ENCODE measurements at places on chromosomes 3 and 15. TPM values are rescaled to one million over a fixed set of nuclear protein-coding genes. Genes with fewer than 3 reads are reported as not detected.

The GOLGA8Q gene
- 0.52 TPM for total RNA-seq

GRCh38 chr15:40313531-40314398 is 6.0 kb upstream of the PLCB2 start:
- peak; percentile 15 for DNase-seq

- no peak for DNase-seq
Observed at GRCh38 chr15:33159726-33160453, 34.6 kb downstream of the FMN1 start.

The SLC28A2 gene
- total RNA-seq: not detected

- peak; percentile 86 for DNase-seq
Observed at GRCh38 chr3:73409138-73409763, 215.5 kb downstream of the PDZRN3 start.

The NOX5 gene
- total RNA-seq: 0.35 TPM

GRCh38 chr3:18580268-18580667 is 155.1 kb upstream of the SATB1 start:
- no peak for DNase-seq

The GOLGA8S gene
- not detected for total RNA-seq

The CYP8B1 gene
- total RNA-seq: not detected

GRCh38 chr15:98626153-98626552 is 22.2 kb upstream of the IGF1R start:
- no peak for DNase-seq

The CDHR4 gene
- 0.19 TPM for total RNA-seq

The CCR5 gene
- total RNA-seq: not detected

The DNAH1 gene
- total RNA-seq: 1.8 TPM
